Activated naive CD4-positive, alpha-beta T cell treated with anti-CD3 and anti-CD28 coated beads for 36 hours (primary cell): ENCODE measurements at places on chromosomes 11 and 22.
A peak's percentile ranks its signal among the peaks of the same experiment; 100 is the strongest.

DNA sequence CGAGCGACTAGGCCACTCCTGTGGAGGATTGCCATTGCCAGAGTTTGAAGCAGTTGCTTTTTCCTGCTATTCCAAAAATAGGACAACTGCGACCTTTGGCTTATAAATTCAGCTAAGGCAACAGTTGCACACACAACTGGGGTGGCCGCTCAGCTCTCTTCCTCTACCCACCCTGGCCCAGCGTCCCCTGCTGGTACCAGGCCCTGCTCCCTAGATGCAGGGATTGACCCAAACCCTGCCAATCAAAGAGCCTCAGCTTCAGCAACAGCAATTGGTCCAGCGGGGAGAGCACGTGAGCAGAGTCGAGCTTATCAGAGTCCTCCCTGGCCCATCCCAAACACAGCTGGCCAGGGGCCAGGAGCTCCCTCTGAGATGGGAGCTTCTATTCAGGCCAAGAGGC, 22.0 kb upstream of the CABP2 start:
- DNase-seq: no peak

DNA sequence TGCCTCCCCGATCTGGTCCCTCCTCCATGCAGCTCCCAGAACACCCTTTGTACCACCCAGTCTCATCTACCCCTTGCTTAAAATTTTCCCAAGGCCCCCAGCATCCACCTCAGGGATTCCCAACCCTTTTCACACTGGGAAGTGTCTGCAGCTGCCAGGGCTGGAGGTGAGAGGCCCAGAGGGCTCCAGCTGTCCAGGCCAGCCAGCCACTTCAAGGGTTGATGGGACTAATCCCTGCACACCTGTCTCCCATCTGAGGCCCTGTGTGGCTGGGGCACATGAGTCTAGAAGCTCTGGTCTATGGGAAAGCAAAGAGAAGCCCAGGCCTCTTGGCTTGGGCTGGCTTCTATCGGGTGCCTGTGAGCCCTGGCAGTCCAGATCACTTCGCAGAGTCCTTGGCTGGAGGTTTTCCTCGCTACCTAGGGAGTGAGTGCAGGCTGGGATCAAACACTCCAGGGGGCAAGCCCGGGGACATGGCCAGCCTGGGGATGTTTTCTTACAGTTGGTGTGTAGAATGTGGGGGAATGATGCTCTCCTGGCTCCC, 41.1 kb upstream of the TPBGL start:
- DNase-seq: no peak

- DNase-seq: no peak
Measured at GRCh38 chr22:44212936-44213335, 32.2 kb downstream of the PARVG start.

GRCh38 chr11:119479685-119480275, 56.8 kb upstream of the THY1 start:
- DNase-seq: no peak

- no peak for DNase-seq
Measured at GRCh38 chr11:62540804-62541701, 5.6 kb downstream of the AHNAK start.

DNA sequence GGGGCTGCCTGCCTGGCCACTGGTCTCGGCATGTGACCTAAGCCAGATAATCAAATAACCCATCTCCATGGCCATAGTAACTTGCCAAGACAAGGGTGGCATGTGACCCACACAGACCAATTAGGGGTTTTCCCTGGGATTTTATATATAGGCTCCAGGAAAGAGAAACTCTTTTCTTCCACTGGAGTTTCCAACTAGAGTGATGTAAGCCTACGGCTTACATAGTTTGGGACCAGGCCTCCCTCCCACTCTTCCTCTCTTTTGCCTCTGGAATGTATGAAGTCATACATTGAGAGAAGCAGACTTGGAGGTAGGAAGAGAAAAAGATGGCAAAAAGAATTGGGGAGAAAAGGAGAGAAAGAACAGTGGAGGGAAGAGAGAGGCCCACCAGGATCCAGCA, 84.6 kb upstream of the LDLRAD3 start:
- no peak for DNase-seq

DNA sequence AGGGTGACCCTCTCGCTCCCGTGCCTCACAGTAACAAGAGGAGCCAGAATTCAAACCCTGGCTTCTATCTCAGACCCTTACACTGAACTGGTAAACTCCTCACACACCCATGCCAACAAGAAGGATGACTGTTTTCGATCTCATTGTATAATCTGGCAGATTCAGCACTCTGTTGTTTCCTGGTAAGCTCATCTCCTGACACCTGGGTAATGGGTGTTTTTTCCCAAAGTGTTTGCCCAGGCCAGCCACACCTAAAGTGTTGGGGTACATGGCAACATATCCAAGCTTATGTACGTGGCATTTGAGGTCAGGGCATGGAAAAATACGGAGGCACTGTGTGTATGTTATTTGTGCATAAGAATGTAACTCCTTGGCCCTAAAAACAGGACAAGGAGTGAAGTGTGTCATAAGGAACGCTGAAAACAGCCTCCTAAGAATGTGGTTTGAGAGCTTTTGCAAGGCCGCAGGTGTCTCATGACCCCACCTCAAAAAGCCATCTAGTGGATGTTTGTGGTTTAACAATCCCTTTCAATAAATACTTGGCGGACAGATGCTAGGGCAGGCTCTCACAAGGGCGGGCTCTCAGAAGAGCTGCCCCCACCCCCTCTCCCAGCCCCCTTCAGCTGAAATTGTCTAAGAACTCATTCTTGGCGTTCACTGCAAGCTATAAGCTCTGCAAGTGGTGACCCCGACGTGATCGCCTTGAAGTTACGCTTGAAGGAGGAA, at the start of gene MS4A15:
Gene MS4A15 (plus strand): TSS at position 561 of the 726 bp plus-strand sequence. CDS start 6,867 bp downstream, outside the sequence.
- DNase-seq: peak; percentile 9

- DNase-seq: no peak
Measured at GRCh38 chr22:26667140-26667539, 9.8 kb downstream of the MIAT start.

DNA sequence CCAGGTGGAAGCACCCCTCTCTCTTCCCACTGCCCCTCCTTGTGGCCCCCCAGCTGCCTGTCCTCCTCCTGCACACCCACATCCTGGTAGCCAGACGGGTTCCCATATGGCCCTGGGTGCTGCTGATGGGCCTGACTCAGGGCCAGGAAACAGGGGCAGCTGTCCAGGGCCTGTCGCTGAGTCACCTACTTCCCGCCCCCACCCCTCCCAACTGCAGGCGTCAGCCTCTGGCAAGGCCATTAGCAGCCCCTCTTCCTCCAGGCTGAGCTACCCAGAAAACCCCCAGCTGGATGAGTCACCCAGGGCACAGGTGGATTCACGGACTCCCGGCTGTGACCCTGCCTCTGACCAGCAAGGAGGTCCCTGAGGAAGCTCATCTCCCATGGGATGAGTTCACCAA, 6.9 kb upstream of the GAL start:
- DNase-seq: no peak

DNA sequence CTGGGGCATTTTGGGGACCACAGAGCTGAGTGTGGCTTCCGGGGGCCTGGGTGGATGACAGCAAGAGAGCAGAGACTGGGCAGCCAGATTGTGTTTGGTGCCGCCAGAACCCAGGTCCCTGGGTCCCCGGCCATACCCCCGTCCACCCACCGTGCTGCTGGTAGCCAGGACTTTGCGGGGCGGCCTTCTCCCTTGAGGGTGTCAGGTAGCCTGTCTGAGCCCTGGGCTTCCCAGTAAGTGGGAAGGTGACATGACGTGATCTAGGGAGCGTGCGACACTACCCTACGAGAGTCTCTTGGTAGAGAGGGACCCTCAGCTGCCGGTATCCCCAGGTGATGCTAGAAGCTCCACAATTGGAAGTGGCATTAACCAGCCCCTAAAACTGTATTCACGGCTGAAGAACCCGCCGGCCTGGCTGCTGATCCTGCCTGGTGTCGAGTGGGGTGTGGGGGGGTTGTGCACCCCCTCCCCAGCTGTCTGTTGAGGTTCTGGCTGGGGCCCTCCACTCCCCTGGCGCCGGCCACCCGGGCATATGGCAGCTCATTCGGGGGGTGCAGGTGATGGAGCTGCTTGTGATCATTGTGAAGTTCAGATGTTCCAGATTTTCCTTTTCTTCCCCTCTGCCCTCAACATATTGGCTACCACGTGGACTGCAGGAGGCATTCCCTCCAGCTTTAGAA, 66.9 kb downstream of the MPPED1 start:
- no peak for DNase-seq

DNA sequence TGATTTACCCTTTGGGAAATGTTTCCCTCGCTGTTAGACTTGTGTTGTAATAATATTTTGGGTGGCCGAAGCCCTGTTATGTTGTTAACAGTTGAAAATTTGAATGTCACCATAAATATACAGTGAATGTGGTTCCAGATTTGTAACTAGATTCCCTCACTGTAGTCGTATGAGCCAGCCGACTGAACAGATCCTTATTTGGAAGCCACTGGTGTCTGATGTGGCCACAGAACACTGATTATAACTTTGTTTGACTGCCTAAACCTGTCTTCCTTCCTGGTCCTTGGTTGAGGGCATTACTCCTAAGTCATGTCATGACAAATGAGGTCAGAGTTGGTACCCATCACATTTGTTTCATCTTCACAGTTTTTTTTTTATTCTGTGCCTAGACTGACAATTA, 45.4 kb downstream of the YAP1 start:
- DNase-seq: no peak

GRCh38 chr11:71500601-71501021, 26.5 kb upstream of the KRTAP5-7 start:
- DNase-seq: no peak

DNA sequence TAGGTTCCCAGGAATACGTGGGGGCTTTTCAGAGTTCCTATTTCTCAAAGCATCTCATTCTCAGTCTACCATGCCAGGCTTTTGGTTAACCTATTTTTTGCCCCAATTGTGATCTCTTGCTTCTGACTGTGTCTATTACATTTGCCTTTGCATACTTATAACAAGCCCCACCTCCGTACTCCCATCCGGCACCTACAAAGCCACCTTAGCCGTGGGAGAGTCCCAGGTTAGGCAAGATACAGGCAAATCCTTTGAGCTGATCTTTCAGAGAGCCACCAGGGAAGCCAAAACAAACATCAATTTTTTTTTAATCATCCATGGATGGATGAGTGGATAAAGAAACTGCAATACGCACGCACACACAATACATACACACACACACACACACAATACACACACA, 18.6 kb upstream of the PANX3 start:
- DNase-seq: no peak

DNA sequence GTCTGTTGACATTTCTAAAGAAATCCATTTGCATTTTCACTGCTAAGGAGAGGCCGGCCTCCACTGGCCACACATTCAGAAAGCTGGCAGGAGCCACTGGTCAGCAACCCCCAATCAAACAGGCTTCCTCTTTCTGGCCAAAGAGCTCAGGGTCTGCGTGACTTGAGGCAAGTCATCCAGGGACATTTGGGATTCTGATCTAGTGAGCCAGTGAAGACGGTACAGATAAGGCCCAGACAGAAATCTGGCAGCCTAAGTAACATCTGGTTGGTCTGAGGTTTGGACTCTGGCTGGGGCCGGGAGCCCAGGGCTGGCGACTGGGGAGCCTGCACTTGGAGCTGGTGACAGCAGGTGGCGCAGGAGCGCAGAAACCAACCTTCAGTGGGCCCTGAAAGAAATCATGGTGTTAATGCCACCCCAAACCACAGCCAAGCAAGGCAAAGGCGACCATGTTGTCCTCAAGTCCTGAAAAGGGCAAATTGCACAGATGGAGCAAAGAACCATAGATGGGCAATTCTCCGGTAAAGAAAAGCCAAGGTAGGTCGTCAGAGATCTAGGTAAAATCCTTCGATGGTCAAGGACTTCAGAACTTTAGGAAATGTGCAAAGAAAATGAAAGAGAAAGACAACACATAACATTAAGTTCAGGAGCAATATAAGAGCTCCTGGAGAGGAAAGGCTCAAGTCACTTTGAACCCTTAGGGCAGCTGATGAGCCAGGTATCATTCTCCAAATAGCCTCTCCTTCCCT, 99.4 kb upstream of the BLID start:
- DNase-seq: peak; percentile 41

DNA sequence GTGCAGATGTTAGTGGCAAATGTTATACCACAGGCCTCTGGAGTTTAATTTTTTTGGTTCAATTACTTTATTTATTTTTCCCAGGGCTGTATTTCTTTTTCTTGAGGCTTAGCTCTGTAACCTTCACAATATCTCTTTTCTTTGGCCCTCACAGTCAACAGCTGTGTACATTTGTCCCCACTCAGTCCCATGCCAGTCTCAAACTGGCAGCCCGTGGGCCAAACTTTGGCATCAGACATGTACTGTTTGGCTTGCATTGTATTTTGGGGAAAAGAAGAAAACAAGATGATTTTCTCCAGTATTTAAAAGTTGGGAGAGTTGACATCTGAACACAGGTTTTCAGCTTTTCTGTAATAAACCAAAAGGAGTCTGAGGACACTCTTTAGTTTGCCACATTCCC, 87.1 kb downstream of the PRR5L start:
- no peak for DNase-seq

- DNase-seq: peak; percentile 92
Measured at GRCh38 chr11:18383388-18384156, 10.8 kb upstream of the LDHA start.

GRCh38 chr11:43944761-43945311, 2.4 kb downstream of the C11orf96 start:
- peak; percentile 83 for DNase-seq

DNA sequence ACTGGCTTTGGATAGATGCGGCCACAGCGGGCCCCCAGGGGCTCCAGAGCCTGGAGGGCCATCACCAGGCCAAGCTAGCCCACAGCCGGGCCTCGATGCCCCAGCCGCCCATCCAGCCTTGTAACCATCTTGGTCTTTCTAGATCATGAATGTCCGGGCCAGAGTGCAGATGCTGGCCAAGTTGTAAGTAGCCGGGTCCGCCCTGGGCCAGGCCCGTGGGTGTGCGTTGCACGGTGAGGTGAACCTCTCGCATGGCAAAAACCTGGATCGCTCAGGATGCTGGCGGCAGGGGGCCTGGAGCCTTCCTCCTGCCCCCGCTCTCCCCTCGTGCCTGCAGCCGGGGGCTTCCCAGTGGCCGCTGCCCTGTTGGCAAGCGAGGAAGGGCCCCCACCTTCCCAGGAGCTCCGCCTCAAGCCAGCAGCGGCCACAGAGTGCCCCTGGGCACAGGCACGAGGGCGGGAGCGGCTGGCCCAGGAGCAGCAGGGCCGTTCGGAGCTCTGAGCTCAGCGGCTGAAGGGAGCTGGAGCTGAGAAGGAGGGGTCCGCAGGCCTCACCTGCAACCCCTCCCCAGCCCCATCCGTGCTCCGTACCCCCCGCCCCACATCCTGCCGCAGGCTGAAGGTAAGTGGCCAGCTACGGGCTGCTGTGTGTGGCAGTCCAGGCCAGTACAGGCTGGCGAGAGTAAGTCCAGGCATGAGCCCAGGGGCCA, 10.9 kb upstream of the MRPL23 start:
- DNase-seq: no peak

GRCh38 chr11:72617080-72617762, 57.0 kb downstream of the PDE2A start:
- no peak for DNase-seq

GRCh38 chr11:67667490-67668191, 6.8 kb downstream of the ALDH3B2 start:
- no peak for DNase-seq

DNA sequence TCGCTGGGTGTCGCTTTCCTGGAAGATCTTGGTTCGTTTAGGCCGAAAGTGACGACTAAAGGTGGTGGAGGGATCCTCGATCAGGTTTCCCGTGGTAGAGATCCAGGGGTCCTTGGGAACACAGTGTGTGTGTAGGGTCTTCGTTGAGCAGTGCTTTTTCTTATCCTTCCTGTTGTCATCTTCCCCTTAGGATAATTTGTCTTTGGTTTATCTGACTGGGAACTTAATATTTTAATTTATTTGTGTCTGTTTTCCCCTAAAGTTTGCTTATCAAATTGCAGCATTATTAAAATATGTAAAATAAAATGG, 403 bp downstream of the RBM7 start:
- DNase-seq: no peak

GRCh38 chr11:120013325-120014250, 124.3 kb downstream of the TRIM29 start:
- DNase-seq: peak; percentile 33

GRCh38 chr11:48050304-48050703, 69.9 kb downstream of the PTPRJ start:
- DNase-seq: no peak
